ENCODE measurements at places on chromosomes 2 and 18.

DNA sequence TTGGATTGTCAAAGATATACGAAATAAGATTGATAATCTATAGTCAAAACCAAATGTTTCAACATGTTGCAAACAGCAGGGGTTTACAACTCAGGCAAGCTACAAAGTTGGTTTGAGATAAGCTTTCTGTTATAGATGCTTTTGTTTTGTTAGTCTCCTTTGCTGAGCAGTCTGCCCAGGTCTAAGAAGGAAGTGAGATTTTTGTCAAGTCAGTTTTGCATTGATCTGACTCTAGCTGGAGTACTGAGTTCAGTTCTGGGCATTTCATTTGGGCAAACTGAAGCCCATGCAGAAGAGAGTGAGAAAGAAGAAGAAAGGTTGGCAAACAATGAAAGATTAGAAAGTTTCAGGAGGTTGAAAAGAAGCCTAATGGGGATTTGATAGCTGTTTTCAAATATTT, 983.0 kb upstream of the SLC39A10 start:
- DNase-seq: no peak

DNA sequence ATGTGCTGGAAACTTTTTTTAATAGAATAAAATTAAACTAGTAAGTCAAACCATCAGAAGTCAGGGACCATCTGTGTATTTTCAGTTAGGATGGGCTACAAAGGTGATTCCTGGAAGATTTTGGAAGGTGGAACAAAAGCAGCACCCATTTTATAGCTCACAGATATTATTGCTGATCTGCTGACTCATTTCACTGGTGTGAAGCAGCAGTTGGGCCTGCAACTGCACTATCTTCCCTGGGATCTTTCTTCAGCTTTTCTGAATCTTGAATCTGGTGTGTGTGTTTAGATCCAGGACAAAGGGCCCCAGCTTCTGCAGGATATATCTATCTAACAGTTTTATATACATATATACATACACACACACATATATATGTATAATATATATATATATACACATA, 35.6 kb upstream of the BCL11A start:
- no peak for DNase-seq

GRCh38 chr2:230942920-230943896, 18.2 kb upstream of the GPR55 start:
- DNase-seq: no peak

DNA sequence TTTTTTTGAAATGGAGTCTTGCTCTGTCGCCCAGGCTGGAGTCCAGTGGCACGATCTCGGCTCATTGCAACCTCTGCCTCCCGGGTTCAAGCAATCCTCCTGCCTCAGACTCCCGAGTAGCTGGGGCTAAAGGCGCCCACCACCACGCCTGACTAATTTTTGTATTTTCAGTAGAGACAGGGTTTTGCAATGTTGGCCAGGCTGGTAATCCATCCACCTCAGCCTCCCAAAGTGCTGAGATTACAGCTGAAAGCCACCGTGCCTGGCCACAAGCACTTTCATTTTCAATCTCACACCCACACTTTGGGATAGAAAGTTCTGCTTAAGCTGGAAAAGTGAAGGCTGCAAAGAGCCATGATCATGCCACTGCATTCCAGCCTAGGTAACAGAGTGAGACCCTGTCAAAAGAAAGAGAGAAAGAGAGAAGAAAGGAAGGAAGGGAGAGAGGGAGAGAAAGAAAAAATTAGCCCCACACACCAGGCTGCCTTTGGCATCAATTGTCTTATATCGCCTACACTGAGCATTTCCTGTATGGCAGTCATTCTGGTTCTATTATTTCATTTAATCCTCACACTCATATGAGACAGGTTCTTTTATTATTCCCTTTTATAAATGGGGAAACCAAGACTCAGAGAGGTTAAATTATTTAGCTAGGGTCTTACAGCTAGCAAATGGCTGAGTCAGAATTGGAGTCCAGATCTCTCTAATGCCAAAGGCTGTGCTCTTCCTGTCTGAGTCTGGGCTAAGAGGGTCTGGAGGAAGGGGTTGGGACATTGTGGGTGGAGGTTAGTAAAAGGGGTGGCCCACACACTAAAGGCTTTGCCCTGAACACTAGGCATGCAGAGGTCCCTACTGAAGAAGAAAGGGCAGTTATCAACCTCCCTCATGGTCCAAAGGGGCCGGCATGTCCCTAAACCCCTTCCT, 37.9 kb upstream of the PKDCC start:
- peak; percentile 57 for DNase-seq

DNA sequence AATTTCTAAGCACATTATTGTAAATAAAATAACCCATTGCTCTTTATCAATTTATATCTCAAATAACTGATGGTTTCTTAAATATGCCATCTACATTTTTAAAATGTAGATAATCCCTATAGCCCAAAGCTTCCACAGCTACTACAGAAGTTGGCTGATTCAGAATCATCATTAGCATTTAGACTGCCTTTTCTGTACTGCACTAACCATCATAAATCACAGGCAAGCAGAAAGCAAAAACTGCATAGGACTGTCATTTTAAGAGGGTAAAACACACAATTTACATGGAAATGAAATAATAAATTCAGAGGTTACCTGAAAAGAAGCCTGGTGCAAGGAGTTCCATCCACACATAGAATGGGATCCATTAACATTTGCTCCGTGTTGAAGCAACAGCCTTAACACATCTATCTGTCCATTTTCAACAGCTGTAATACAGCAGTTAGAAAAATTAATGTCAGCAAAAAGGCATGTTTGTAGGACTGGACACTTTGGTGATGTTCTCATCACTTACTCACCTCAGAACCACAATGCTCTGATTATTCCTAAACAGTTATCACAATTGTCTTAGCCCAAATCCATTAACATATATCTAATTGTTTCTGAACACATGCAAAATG, 38.4 kb upstream of the CHAC2 start:
- DNase-seq: no peak

GRCh38 chr2:225122583-225123486, 80.6 kb upstream of the DOCK10 start:
- DNase-seq: peak; percentile 57

DNA sequence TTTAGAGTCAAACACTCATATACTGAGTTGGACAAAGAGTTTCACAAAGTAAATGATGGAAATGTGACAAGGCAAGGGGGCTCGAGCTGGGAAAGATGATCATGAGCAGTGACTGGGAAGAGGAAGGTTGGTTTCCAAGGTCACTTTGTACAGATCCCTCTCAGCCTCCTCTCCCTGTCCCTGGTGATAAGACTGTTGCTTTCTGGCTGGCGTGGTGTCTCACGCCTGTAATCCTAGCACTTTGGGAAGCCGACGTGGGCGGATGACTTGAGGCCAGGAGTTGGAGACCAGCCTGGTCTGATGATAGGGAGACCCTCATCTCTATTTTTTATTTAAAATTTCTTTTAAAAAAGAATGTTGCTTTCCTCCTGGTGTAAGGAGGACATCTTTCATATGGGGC, 86.6 kb upstream of the STPG4 start:
- no peak for DNase-seq

- no peak for DNase-seq
These were observed 182.5 kb downstream of the TMEM163 start for GRCh38 chr2:134536296-134536695.

- no peak for DNase-seq
These were observed 140.6 kb upstream of the ID2 start for GRCh38 chr2:8541223-8541622.

DNA sequence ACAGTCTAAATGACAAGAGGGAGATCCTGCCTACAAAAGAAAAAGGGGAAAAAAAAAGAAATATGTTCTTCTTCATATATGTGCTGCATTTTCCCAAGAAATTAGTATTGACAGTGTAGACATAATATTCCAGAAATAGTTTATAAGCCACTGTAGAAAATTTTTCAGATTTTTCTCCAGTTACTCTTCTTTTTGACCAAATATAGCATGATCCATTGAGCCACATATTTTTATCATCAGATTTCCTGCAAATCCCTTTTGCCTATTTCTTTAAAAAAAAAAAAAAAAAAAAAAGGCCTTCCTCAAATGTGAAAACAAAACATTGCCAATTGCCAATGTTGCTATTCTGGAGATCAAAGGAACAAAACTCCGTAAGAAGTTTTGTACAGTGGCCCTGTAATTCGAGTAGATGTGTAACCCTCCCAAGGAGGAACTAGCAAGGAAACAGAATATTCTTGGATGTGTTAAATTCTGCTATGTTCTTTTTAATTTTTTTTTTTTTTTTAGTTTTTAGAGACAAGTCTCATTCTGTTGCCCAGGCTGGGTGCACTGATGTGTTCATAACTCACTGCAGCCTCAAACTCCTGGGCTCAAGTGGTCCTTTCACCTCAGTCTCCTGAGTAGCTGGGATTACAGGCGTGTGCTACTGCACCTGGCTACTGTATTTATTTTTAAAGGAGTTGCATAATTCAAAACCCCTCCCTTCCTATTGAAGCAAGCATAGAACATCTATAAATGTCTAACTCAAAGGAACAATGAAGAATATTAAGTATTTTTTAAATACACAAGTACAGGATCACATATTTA, 12.5 kb upstream of the CABYR start:
- no peak for DNase-seq

DNA sequence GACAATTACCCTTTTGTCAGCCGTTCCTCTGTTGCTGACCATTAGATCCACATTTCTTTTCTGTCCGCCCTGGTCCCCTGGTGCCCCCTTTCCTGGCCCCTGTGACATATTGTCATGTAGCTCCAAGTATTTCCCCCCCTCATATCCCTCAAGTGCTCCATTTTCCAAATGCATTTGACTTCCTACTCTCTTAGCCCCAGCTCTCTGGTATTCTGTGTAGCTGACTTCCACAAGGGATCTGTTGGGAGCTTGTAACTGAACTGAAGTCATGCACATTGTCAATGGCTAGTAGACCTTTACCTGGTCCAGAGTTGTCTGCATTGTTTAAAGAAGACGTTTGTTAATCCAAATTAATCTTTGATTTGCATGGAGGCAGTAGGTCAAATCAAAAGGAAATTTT, 34.8 kb downstream of the LIPG start:
- no peak for DNase-seq

GRCh38 chr2:232420463-232421188, 14.0 kb downstream of the ALPG start:
- no peak for DNase-seq

DNA sequence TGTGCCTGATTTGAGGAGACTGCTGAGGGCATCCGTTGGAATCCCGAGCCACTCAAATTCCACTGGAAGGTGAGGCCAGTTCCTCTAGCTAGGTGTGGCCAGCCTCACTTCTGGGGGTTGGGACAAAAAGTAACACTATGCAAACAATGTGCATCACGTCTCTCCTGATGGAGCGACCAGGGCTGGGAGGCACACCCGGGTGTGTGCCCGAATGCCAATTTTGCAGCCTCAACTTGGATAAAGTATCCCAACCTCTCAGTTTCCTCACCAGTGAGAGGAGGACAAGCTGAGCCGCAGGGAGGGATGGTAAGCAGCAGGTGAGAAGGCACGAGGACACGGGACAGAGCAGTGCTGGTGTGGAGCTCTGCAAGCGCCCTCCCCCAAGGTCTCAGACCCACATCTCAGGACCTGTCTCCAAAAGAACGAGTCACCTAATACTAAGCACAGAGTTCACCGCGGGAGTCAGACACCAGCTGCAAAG, 218.3 kb downstream of the HAUS1 start:
- no peak for DNase-seq

DNA sequence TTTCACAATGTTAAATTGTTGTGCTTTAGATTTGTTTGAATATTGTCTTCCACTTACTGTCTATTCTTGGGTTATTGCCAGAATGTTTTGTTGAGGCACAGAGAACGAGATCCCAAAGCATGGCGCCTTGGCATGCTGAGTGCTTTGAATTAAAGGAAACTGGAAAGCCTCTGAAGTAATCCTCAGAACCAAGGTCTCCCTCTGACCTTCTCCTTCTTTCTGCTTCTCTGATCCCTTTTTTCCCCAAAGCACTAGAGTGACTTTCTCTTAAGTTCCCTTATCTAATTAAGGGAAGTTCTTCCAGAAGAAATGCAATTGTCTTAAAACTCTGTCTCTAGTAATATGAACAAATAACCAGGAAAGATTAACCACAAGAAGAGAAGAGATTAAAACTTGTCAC, 214.7 kb downstream of the SPP2 start:
- DNase-seq: no peak

DNA sequence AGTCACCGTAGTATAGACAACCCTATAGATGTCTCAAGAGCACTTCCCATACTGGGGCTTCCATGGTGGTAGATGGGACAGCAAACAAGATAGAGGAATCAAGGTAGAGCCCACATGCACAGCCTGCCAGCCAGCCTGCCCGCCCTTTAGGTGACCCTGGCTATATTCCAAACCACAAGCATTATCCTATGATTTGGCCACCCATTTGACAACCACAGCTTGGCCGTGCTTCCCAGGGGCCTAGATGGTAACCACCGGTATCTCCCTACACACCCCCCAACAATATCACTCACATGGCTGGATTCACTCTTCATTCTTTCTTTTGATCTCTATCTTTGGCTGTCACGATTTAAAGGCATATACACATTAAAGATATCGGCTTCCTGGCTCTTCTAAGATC, 85.3 kb downstream of the CDK15 start:
- no peak for DNase-seq

DNA sequence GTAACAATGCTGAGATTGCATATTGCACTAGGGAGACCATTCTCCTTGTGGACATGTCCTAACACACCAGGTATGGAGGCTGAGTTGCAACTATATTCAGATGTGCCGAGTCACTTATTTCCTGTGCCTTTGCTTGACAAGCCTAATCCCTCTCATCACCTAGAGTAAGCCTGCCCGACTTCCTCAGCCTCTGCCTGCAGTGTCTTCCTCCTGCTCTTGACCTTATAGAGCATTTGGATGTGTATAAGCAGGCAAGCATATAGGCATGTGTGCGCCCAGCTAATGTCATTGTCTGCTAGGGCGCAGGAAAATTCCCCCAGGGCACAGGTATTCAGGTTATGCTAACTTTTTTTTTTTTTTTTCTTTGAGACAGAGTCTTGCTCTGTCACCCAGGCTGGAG, 316.9 kb downstream of the CDH2 start:
- DNase-seq: no peak

DNA sequence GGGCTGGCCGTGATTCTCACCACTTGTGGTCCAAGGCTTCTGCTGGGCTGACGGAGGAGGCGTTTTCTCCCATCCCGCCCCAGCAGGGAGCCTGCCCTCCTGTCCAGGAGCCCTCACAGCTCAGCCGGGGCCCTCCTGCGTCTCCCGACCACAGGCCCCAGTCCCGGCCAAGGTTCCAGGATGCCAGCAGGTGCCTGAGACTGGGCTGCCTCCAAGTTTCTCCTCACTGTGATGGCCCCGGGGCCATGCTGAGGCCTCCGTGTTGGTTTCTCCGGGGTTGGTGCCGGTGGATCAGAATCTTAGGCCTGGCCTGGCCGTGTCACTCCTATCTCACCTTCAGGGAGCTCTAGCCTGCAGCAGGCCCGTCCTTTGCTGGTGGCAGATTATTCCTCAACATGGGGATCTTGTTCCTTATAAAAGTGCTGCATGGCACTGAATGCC, 5.9 kb downstream of the KCNG2 start:
- no peak for DNase-seq

- DNase-seq: peak; percentile 63
These were observed 1.1 kb downstream of the NPC1 start for GRCh38 chr18:23585007-23585871.

GRCh38 chr18:50441501-50441900, 66.7 kb downstream of the SKA1 start:
- no peak for DNase-seq

- DNase-seq: no peak
These were observed 139.1 kb downstream of the VWC2L start for GRCh38 chr2:214549946-214550345.
